ENCODE measurements at places on chromosomes 4 and X.

DNA sequence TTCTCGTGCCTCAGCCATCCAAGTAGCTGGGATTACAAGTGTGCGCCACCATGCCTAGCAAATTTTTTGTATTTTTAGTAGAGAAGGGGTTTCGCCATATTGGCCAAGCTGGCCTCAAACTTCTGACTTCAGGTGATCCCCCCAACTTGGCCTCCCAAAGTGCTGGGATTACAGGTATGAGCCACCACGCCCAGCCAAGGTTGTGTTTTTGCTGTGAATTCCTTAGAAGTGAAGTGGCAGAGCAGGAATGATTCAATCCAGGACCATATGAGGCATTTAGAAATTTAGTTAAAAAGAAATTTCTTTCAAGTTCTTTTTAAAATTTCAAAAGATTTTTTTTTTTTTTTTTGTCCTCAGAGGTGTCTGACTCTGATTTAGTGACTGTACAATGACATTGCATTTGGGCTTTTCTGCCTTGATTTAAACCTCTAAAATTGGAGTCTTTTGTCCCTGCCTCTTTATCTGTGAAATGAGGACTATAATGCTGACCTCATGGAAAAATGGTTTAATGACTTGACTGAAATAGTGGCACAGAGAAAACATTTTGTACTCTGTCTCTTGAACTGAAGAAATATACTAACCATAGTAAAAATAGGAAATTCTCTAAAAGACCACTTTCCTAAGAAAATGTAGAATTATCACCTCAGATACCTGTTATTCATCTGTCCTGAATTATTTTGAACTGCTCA lies 59.9 kb downstream of the CXCL13 start:
- DNase-seq = no peak

DNA sequence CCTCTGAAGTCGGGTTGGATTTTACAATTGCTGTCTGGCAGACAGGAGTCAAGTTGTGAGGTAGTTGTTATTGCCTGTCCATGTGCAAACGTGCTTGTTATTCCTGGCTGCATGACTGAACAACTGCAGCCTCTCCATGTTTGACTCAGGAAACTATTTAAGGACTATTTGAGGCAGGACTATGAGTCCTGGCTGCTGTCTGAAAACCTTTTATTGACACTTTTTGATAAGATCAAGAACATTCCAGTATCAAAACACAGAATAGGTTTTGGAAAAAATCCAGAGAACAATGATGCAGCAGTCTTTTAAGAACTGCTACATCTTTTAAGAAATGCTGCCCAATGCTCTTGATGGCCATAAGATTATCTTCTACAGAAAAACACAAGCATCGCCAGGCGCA lies 10.0 kb upstream of the SPRY1 start:
- no peak for DNase-seq

- DNase-seq = no peak
Observed at GRCh38 chr4:139593091-139593564, 37.1 kb upstream of the SETD7 start.

DNA sequence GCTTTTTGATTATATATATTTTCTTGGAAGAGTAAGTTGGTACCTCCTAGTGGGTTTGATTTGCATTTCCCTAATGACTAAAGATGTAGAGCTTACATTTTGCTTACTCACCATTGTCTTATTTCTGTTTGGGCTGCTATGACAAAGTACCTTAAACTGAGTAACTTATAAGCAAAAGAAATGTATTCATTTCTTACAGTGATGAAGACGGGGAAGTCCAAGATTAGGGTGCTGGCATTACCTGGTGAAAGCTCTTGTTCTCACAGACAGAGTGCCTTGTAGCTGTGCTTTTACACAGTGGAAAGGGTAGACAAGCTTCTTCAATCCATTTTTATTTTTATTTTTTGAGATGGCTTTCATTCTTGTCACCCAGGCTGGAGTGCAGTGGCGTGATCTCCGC lies 229.2 kb upstream of the AGA start:
- no peak for DNase-seq

DNA sequence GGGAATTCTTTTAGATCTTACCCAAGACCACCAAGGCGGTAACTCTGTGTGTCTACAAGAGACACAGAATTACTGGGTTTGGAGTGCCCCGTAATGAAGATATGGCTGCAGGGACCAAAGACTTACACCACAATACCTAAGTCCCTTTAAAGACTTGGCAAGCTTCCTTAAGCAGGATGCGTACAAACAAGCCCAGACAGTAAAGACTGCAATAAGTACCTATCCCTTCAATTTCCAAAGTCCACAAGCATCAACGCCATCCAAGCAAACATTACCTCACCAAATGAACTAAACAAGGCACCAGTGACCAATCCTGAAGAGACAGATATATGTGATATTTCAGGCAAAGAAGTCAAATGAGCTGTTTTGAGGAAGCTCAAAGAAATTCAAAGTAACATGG lies 42.3 kb upstream of the RNF128 start:
- no peak for DNase-seq

GRCh38 chrX:24037729-24038128 lies 10.7 kb upstream of the KLHL15 start:
- DNase-seq = no peak

DNA sequence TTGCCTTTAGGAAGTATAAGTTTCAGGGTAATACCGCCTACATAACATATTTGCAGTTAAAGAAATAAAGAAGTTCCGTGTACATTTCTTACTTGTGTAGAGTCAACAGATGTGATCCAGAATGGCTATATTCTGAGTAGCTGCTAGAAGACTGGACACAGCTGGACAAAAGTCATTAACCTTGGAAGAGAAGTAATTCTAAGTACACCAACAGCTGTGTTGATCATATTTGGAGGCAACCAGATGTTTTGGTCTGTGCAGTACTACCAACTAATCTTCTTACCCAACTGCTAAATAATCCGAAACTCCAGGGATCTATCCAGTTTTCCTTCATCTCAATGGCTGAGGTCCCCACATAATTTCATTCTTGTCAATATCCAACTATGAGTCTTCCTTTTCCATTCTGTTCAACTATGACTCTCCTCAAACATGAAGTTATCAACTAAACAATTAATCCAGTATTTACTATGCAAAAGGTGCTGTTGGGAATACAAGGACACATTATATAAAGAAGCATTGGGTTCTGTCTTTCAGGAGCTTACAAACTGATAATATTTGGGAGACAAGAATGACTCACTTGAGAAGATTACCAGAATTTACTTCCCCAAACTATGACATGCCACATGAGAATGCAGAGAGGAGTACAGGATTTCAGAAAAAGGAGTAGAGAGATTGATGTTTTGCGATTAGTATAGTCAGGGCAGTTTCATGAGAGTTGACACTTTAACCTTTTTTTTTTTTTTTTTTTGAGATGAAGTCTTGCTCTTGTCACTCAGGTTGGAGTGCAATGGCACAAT lies 78.2 kb downstream of the COL4A6 start:
- DNase-seq = no peak

GRCh38 chr4:75786526-75786925 lies 62.1 kb downstream of the USO1 start:
- no peak for DNase-seq

DNA sequence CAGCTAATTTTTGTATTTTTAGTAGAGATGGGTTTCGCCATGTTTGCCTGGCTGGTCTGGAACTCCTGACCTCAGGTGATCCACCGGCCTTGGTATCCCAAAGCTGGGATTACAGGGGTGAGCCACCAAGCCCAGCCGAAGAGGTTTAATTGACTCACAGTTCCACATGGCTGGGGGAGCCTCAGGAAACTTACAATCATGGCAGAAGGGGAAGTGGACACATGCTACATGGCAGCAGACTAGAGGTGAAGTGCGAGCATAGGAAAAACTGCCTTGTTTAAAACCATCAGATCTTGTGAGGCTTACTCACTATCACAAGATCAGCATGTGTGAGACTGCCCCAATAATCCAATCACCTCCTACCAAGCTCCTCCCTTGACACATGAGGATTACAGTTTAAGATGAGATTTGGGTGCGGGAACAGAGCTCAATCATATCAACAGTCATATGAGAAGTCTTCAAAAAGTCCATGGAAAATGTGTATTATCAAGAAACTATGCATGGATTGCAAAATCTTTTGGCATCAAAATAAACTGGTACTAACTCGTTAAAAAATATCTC lies 25.8 kb upstream of the RPL39 start:
- DNase-seq = no peak
